T-cell (primary cell): ENCODE measurements at places on chromosomes 12 and 14. TPM values are rescaled to one million over a fixed set of nuclear protein-coding genes. Genes with fewer than 3 reads are reported as not detected.

Gene GCH1
- total RNA-seq = 31.2 TPM

Gene SDSL
- total RNA-seq = 0.19 TPM

Gene CIT
- 1.9 TPM for total RNA-seq

Gene SDR9C7
- not detected for total RNA-seq

Gene STYK1
- total RNA-seq = 0.57 TPM

Gene KRT5
- total RNA-seq = not detected

Gene IFNG-AS1
- 6.2 TPM for total RNA-seq

Gene MUCL1
- not detected for total RNA-seq

Gene EPYC
- total RNA-seq = not detected

DNA sequence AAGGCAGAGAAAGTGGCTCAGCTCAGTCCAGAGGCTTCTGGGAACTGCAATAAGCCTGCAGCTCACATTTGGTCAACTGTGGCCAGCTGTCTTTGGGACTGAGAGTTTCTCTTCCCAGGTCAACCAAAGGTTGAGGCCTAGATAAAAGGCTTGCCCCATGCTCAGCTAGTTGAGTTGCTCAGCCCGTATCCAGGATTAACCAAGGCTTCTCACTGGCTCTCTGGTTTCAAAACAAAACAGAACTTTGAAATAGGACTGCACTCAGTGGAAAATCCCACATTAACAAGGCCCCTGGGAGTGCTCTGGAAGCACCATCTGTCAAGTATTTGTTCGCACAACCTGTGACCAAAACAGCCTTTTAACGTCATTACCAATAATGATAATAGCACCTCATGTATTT is 40.3 kb upstream of the NUAK1 start:
- H3K27ac ChIP-seq = no peak overlapping the region
- H3K4me3 ChIP-seq = no peak overlapping the region
- peaks cover 15% of the 10 kb centered on the region for H3K27me3 ChIP-seq

DNA sequence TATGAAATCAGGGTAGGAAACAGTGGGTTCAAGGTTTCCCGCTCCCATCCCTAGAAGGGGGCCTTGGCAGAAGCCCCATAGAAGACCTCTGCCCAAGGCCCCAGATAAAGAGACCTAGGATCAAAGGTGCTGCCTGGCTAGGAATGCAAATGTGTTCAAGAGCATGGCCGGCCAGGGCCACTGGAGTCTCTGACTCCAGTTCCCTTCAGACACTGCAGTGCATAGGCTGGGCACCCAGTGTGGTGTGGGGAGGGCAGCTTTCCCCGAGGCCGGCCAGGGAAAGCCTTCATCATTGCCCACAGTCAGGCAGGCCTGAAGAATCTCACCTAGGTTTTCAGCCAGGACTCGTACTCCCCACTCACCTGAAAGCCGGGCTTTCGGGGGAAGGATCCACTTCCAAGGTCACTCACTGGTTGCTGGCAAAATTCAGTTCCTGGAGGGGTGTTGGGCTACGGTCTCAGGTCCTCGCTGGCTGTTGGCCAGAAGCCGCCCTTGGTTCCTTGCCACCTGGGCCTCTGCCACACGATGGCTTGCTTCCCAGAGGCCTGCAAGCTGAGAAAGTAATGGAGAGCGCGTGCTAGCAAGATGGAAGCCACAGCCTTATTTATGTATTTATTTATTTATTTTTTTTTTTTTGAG is 9.7 kb upstream of the PEBP1 start:
- H3K4me1 ChIP-seq = no peaks in the 10 kb centered on the region
- no peak overlapping the region for H3K4me3 ChIP-seq
- H3K27ac ChIP-seq = no peak overlapping the region

DNA sequence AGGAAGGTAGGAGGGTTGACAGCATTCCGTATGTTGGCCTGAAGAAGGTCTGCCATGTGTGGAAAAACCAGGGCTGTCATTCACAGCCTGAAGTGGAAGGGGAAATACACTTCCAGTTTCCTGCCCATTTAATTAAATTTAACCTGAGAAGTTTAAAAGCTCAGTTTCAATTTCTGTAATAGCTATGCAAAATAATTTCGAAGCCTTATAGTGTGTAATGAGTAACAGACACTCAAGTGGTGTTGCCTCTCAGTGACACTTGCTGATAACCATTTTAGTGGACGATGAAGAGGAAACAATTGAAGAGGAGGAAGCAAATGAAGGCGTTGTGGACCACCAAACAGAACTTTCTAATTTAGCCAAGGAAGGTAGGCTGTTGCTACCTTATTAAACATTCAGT is 44.8 kb downstream of the EP400 start:
- H3K27ac ChIP-seq = no peak overlapping the region
- no peak overlapping the region for H3K4me3 ChIP-seq
- DNase-seq = no peak
- H3K36me3 ChIP-seq = peaks cover 69% of the 10 kb centered on the region
- H3K27me3 ChIP-seq = no peaks in the 10 kb centered on the region
- no peaks in the 10 kb centered on the region for H3K4me1 ChIP-seq

DNA sequence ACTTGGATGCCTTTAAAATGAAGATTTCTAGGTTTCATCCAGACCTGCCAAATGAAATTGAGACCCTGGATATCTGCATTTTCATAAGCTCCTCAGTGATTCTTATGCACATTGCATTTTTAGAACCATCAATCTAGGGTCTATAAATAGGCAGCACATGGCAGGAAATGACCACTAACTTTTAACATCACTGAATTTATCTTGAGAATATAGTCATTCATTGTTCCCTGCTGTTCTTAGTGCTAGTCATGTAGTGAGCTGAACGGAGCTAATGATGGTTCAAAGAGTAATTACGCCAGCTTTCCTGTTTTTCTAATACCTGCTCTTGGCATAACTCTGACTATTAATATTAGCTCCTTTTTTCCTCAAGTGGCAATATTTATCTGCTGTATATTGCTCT is 91.6 kb downstream of the TPH2 start:
- H3K27me3 ChIP-seq = no peaks in the 10 kb centered on the region
- DNase-seq = no peak
- H3K27ac ChIP-seq = no peak overlapping the region
- no peaks in the 10 kb centered on the region for H3K4me1 ChIP-seq
- no peaks in the 10 kb centered on the region for H3K36me3 ChIP-seq

GRCh38 chr12:108724054-108724889 is 7.0 kb downstream of the CORO1C start:
- no peaks in the 10 kb centered on the region for H3K4me1 ChIP-seq
- no peaks in the 10 kb centered on the region for H3K36me3 ChIP-seq
- no peak for DNase-seq

- no peaks in the 10 kb centered on the region for H3K27me3 ChIP-seq
- H3K4me3 ChIP-seq = no peak overlapping the region
- H3K4me1 ChIP-seq = no peaks in the 10 kb centered on the region
- no peak for DNase-seq
These were observed 773.7 kb downstream of the BCL11B start for GRCh38 chr14:98498019-98498885.

- H3K27me3 ChIP-seq = no peaks in the 10 kb centered on the region
- no peak for DNase-seq
- no peak overlapping the region for H3K4me3 ChIP-seq
- no peaks in the 10 kb centered on the region for H3K36me3 ChIP-seq
- peak overlapping the region; percentile 45 for H3K27ac ChIP-seq
These were observed 20.8 kb upstream of the CDK17 start for GRCh38 chr12:96421014-96421413.

- no peaks in the 10 kb centered on the region for H3K36me3 ChIP-seq
- DNase-seq = no peak
- peaks cover 3% of the 10 kb centered on the region for H3K4me1 ChIP-seq
- H3K4me3 ChIP-seq = no peak overlapping the region
These were observed 6.0 kb downstream of the SIX6 start for GRCh38 chr14:60514741-60515491.

GRCh38 chr12:101604132-101604531 is 9.4 kb downstream of the MYBPC1 start:
- no peak for DNase-seq
- no peak overlapping the region for H3K27ac ChIP-seq
- no peaks in the 10 kb centered on the region for H3K4me1 ChIP-seq
- no peaks in the 10 kb centered on the region for H3K27me3 ChIP-seq
- H3K4me3 ChIP-seq = no peak overlapping the region

DNA sequence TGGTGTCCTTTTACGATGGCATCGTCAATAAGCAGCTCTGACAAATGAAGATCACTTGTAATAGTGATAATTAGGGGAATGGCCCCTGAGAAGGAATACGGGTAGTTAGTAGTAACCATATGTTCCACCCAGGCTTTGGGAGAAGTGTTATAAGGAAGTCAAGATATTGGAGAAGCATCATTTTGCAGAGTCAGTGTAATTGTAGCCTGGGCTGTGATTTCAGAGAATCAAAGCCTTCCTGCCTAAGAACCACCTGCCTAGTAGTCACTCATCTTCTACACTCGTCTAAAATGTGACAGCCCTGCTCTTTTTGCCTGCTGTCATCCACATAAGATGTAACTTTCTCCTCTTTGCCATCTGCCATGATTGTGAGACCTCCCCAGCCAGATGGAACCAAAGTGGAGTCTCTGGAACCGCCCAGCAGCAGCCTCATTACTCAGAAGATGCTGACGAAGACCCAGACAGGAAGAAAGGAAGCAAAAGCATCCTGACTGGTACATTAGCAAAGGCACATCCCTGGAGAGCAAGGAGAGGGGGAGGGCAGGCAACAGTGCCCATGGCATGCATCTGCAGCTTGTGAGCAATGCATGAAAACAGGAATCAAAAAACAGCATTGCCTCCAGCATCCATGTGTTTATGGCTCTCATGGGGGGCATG is 12.6 kb upstream of the EDDM3A start:
- H3K36me3 ChIP-seq = no peaks in the 10 kb centered on the region
- H3K27me3 ChIP-seq = no peaks in the 10 kb centered on the region
- no peak for DNase-seq

GRCh38 chr14:60514378-60514740 is 5.4 kb downstream of the SIX6 start:
- peaks cover 33% of the 10 kb centered on the region for H3K4me1 ChIP-seq
- DNase-seq = no peak
- no peak overlapping the region for H3K4me3 ChIP-seq
- H3K27me3 ChIP-seq = peaks cover 25% of the 10 kb centered on the region
